Stimulated activated CD8-positive, alpha-beta memory T cell treated with anti-CD3 and anti-CD28 coated beads, Interleukin-4, amount 100 ng/mL, for 24 hours (primary cell): ENCODE measurements at places on chromosomes 5 and 9.

DNA sequence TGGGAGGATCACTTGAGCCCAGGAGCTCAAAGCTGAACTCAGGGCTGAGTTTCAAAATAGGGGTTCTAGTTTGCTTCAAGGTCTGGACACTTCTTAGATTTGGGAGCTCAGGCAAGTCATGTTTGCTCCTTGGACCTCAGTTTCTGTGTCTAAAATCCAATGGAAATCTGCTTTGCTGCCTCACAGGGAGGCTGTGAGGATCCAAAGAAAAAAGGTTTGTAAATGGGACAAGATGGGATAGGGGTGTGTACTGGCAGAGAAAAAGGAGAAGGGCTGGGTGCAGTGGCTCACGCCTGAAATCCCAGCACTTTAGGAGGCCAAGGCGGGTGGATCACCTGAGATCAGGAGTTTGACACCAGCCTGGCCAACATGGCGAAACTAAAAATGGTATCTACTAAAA is 39.6 kb upstream of the SH3PXD2B start:
- DNase-seq: no peak

DNA sequence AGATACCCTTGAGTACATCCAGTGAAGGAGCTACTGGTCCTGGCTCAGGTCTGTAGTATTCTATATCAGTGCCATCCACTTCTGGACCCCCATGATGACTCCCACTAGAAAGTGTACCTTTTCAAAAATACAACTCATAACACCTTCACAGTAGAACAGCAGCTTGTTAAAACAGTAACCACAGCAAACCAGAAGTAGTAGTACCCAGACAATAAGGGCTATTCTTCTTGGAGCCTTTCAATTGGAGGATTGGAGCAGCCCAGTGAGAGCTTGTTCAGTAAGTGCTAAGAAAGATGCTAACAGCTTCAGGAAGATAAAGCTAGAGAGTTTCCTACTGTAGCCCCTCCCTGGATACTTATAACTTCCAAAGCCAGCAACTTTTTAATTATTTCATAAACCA is 10.1 kb downstream of the ARL14EPL start:
- DNase-seq: no peak

DNA sequence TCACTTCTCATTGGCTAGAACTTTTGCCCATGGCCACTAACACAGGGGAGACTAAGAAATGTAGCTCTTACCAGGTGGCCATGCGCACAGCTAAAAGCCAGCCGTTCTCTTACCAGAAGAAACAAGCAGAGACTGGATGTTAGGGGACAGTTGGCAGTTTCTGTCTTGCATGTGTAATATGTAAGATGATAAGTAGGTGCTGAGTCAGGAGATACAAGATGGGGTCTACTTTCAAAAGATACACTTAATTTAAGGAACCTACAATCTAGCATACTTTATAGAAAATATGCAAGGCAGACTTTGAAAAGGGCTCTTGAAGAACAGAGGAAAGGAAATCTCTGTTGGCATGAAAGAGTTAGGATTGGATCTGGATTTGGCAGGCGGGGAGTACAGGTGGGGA is 244.5 kb downstream of the ZSWIM6 start:
- DNase-seq: no peak

GRCh38 chr5:34498572-34498971 is 157.6 kb upstream of the RAI14 start:
- no peak for DNase-seq

- no peak for DNase-seq
Measured at GRCh38 chr5:71738662-71739361, 19.7 kb downstream of the CARTPT start.

- DNase-seq: no peak
Measured at GRCh38 chr5:136819526-136820302, 454.4 kb upstream of the TRPC7 start.

GRCh38 chr9:88772575-88772974 is 218.7 kb upstream of the S1PR3 start:
- DNase-seq: no peak

DNA sequence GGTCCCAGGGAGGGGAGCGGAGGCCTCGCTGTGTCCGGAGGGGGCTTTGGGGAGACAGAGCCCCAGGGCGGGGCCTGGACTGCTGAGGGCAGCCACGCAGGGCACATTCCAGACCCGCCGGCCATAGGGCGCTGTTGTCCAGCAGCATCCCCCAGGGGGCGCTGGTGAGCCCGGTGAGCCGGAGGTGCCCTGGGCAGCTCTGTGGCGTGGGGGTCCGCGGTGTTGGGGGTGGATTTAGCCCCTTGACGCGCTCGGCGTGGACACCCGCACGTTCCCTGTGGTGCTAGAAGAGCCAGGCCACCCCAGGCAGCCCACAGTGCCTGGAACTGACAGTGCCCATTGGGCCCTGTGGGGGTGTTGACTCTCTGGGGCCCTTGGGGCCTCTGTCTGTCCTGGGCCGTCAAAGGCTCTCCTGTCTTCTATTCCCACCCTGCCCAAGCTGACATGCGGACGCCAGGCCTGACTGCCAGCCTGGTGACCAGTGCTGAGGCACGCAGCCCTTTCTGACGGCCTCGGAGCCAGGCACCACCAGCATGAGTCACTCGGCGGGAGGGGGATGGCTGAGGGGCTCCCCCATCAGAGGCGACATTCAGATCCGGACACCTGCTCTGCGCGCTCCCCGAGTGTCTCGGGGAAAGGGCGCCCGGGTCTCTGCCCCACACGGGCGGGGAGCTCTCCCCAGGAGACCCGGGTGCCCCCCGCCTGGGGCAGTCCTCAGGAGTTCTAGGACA is 23.9 kb downstream of the TPPP start:
- peak; percentile 17 for DNase-seq

- no peak for DNase-seq
Measured at GRCh38 chr9:94002316-94003140, 47.4 kb upstream of the BARX1 start.

GRCh38 chr5:61817472-61818326 is 485.6 kb downstream of the ZSWIM6 start:
- no peak for DNase-seq

DNA sequence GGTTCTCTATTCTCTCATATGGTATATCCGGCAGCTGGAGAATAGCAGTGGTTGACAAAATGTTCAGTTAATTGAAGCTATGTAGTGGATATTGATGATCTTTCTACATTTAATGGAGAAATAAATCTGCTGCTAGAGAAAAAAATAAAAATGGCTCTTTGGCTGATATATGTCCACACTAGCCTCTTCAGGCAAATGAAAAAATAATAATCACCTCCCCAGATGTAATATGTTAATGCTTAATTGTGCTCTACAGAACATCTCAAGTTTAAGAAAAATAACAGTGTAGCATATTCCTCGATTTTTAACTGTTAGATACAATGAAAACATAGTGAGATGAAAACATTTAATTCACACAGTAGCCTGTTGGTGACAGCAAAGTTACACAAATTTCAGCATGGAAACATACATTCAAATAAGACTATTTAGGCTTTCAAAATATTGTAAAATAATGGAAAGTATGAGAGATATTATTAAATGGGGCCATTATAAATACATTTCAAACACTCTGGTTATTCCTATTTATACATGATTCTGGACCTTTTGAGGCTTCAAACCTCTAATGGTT is 543.0 kb downstream of the MAT2B start:
- DNase-seq: no peak

- DNase-seq: no peak
Measured at GRCh38 chr5:169735913-169736312, 98.8 kb downstream of the DOCK2 start.

GRCh38 chr5:180526269-180526668 is 32.1 kb downstream of the CNOT6 start:
- DNase-seq: no peak

DNA sequence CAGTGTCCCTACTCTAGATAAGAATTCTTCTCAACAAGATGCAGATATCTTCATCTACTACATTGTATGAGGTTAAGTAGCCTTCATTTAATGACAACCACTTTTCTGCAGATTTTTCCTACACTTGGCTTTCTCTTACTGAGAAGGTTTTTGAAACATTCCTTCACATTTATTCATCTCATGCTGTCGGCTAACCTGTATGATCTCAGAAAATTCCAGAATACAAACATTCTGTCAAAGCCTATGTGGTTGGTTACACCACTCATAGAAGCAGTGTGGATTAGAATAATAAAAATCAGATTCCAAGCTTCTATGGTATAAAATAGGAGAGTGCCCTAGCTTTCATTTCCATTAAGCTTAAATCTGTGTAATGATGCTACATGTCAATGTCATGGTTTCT is 39.4 kb upstream of the ERCC6L2 start:
- no peak for DNase-seq
